ENCODE measurements at places on chromosomes 16 and 17.

GRCh38 chr16:54437401-54437800, 150.8 kb upstream of the IRX3 start:
- DNase-seq = no peak

DNA sequence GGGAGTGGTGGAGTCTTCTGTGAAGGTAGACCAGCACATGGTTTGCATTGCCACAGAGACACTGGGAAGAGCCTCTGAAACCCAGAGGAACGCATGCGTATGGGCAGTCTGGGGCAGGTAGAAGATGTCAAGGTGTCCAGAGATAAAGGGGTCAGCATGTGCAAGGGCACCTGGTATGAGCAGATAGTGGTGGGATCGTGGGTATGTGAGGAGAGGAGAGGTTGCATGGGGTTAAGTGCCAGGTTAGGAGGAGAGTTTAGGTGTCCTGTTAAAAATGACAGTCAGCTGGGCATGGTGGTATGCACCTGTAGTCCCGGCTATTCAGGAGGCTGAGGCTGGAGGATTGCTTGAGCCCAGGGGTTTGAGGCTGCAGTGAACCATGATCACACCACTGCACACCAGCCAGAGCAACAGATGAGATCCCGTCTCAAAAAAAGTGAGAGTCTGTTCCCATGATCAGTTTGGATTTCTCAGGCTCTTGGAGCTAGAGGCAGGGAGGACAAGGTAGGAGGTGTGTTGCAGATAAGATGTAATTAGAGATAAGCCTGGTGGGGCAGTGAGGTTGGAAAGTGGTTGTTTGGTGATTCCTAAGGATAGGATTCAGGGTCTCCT, 3.0 kb downstream of the PYCARD start:
- no peak for DNase-seq

- DNase-seq = no peak
Measured at GRCh38 chr16:86038926-86039310, 140.0 kb downstream of the IRF8 start.

- no peak for DNase-seq
Measured at GRCh38 chr16:66194866-66195265, 171.6 kb upstream of the CDH5 start.

GRCh38 chr16:89332243-89332901, 114.9 kb downstream of the ZNF778 start:
- no peak for DNase-seq

DNA sequence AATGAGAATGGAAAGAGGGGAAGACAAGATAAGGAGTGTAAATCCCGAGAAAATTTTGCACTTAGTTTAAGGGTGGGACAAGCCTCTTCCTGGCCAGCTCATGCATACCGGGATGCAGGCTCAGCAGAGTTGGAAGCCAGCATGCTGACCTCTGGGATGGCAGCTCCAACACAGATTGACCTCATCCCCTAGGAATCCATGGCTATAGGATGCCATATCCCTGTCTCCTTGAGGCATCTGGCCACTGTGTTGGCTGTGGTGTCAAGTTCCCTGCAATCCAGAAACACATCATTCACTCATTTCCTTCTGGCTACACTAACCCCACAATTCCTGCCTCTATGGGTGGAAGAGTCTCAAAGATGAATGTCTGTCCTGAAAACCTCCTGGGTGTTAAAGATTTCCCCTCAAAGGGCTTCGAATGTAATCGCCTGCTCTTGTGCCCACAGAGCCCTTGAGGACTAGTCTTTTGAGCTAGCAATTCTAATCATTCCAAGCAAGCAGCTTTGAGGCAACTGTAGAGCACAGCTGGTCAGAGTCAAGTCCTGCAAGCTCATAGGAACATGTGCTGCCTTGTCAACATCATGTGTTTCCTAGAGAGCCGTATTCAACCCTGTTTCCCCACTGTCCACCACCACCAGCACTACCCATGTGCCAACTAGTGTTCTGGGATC, 141.4 kb downstream of the PMP22 start:
- no peak for DNase-seq

DNA sequence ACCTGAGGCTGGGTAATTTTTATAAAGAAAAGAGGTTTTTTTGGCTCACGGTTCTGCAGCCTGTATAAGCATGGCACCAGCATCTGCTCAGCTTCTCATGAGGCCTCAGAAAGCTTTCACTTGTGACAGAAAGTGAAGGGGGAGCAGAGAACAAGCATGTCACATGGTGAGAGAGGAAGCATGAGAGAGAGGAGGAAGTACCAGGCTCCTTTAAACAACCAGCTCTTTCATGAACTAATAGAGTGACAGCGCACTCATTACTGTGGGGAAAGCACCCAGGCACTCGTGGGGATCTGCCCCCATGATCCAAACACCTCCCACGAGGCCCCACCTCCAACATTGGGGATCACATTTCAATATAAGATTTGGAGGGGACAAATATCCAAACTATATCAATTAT, 86.8 kb downstream of the USP32 start:
- no peak for DNase-seq

GRCh38 chr17:65674246-65675045, 113.0 kb upstream of the AXIN2 start:
- DNase-seq = no peak

- DNase-seq = no peak
Measured at GRCh38 chr16:23276821-23277220, 25.3 kb upstream of the SCNN1B start.

GRCh38 chr16:74169066-74169465, 127.5 kb upstream of the PSMD7 start:
- no peak for DNase-seq
